ENCODE measurements at places on chromosomes 13 and 19.

GRCh38 chr19:35206855-35207254 lies 21.7 kb downstream of the FAM187B start:
- no peak for DNase-seq

DNA sequence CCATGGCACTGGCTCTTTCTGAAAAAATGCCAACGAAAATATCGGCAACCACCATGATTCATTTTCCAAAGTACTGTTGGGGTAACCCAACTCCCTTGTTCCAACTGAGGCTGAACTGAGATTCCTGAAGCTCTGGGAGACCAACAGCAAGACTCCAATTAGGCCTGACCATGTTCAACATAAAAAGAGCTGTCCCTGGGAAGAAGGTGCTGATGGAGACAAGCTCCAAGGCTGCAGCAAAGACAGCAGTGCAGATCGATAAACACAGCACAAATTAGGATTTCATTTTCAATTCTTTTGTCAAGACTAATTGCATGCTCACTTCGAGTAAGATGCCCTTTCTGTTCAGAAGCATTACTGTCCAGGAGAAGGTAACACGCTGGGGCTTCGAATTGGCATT lies 968.0 kb downstream of the UQCRFS1 start:
- DNase-seq, result no peak

GRCh38 chr13:38905861-38906260 lies 84.8 kb downstream of the STOML3 start:
- no peak for DNase-seq

DNA sequence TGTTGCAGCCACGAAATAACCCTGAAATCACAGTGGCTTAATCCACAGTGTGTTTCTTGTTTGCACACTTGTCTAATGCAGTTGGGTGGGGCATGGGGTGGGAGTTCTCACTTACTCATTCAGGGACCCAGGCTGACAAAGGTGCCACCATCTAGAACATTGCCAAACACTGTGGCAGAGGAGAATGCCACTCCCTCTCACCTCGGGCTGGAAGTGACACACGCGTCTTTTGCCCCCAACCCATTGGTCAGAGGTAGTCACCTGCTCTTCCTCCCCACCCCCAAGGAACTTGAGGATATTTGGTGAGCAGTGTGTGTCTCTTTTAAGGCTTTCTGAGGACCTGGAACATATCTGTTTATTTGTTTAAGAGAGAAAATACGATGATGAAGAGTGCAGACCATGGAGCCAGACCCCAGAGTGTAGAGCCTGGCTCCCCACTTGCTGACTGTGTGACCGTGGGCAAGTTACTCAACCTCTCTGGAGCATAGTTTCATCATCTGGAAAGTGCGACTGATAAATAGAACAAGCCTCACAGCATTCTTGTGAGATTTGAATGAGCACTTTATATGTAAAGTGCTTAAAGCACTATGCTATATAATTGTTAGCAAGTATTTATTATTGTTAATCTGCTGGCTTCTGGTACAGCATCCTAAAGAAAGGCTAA lies 17.4 kb downstream of the GPR183 start:
- peak; percentile 75 for DNase-seq

DNA sequence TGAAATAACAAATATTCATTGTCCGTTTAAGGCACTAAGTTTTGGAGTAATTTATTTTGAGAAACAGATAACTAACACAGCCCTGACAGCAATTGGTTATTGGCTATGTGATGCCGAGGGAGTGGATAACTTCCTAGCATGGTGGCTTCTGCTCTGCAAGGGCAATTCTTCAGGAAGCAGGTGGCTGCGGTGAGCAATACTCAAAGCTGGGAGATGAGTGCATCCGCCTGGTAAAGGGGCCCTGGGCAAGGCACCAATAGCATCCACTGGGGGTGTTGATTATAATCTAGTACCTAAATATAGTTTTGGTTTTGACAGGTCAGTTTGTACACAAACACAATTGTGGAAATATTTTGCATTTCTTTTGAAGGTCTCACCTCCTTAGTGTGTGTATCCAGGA lies 41.0 kb downstream of the CCDC70 start:
- no peak for DNase-seq

GRCh38 chr13:92175330-92175729 lies 776.9 kb downstream of the GPC5 start:
- no peak for DNase-seq

- DNase-seq, result no peak
Observed at GRCh38 chr19:5032101-5032967, 63.4 kb downstream of the KDM4B start.

DNA sequence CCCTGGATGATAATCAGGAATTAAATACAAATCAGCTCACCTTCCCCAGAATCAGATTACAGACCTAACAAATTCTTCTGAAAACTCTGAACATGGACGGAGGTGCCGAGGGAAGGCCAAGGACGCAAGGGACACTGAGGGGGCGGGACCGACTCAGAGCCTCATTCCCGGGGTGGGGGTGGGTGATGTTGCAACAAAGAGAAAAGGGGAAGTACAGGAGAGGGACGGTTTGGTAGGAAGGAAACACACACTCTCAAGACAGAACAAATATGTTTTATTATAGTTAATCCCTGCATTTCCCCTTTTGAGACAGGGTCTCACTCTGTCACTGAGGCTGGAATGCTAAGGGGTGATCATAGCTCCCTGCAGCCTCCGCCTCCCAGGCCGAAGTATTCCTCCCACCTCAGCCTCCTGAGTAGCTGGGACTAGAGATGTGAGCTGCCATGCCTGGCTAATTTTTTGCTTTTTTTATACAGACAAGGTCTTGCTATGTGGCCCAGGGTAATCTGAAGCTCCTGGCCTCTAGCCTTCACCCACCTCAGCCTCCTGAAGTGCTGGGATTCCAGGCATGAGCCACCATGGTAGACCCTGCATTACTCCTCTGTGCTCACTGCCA lies 786 bp upstream of the LILRA2 start:
- DNase-seq, result no peak

GRCh38 chr13:94344126-94344818 lies 135.2 kb downstream of the DCT start:
- DNase-seq, result no peak

GRCh38 chr13:54029226-54029625 lies 1000.6 kb downstream of the OLFM4 start:
- no peak for DNase-seq

DNA sequence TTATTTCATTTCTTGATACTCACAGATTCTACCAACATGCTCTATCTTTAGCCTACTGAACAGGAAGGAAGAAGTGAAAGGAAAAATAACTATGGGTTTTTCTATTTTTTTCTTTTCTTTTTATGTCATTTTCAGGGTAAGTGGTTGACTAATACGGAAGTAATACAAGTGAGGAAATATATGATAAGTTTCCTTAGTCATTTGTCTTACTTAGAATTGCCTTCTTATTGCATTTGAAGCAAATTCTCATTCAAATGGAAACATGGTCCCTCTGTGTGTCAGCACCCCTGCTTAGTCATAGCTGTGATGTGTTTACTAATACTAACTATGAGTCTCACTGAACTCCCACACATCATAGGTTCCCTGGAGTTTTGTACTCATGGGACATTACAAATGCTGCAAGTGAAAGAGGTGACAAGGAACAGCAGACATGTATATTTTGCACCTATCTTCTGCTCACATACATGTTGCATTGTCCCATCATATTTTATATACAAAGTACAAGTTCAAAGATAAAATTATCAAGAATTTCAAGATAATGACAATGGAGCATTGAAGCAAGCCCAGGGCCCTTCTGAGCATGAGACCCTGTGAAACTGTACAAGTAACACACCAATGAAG lies 60.1 kb downstream of the DCT start:
- no peak for DNase-seq

DNA sequence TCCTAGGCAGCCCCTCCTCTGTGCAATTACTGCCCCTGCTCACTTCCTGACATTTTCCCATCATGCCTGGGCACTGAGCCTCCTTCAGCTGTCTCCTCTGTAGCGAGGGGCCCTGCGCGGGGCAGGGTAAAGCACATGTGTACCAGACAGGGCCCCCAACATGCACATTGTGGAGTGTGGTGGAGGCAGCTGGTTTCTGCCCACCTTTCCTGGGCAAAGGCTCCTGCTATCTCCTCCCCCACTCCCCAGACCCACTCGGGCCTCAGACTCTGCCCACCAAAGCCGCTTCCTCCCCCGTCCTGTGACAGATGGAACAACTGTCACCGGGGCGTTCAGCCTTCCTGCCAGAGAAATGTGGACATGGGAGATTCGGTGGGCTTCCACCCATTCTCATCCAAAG lies 2.9 kb upstream of the KPTN start:
- DNase-seq, result no peak

DNA sequence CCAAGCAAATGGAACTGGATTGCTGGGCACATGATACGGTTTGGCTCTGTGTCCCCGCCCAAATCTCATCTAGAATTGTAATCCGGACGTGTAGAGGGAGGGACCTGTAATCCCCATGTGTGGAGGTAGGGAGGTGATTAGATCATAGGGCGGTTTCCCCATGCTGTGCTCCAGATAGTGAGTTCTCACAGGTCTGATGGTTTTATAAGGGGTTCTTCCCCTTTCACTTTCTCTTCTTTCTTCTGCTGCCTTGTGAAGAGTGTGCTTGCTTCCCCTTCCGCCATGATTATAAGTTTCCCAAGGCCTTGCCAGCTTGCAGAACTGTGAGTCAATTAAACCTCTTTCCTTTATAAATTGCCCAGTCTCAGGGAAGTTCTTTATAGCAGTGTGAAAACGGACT lies 32.6 kb upstream of the MTIF3 start:
- no peak for DNase-seq

DNA sequence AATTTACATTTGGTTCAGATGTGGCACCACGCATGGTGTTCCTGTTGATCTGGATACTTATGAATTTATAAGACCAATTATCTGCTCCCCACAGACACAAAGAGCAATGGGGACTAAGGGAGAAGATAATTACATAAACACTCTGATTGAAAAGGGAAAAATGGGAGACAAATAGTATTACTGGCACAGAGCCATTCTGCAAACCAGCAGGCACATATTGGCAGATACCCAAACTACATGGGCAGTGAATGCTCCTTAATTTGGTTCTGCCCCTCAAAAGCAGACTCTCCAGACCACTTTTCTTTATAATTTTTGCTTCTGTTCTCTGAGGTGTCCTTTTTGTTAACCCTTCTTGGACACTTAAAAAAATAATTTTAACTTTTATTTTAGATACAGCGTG lies 1674.2 kb downstream of the PCDH9 start:
- no peak for DNase-seq

Measured in central memory CD8-positive, alpha-beta T cell (primary cell).